Activated CD8-positive, alpha-beta memory T cell treated with anti-CD3 and anti-CD28 coated beads, Interleukin-2, amount 10 ng/mL, durations not matched to agents 7 days and 5 days (primary cell): ENCODE measurements at places on chromosomes 2 and 18. TPM values are rescaled to one million over a fixed set of nuclear protein-coding genes. Genes with fewer than 3 reads are reported as not detected.

DNA sequence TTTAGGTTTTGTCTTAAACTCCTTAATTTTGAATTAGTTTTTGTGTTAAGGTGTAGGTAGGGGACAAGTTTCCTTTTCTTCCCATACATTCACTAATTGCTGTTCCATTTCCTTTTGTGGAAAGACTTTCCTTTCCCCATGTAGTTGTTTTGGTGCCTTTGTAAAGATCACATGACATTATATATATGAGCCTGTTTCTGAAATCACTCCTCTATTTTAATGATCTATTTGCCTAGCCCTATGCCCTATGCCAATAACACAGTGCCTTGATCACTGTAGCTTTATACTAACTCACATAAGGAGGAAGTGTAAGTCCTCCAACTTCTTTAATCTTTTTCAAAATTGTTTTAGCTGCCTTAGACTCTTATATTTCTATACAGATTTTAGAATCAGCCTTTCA, 211.9 kb downstream of the PPP1R1C start:
- H3K36me3 ChIP-seq, result no peaks in the 10 kb centered on the region
- H3K27me3 ChIP-seq, result no peaks in the 10 kb centered on the region
- no peaks in the 10 kb centered on the region for H3K4me1 ChIP-seq
- no peak overlapping the region for H3K27ac ChIP-seq

DNA sequence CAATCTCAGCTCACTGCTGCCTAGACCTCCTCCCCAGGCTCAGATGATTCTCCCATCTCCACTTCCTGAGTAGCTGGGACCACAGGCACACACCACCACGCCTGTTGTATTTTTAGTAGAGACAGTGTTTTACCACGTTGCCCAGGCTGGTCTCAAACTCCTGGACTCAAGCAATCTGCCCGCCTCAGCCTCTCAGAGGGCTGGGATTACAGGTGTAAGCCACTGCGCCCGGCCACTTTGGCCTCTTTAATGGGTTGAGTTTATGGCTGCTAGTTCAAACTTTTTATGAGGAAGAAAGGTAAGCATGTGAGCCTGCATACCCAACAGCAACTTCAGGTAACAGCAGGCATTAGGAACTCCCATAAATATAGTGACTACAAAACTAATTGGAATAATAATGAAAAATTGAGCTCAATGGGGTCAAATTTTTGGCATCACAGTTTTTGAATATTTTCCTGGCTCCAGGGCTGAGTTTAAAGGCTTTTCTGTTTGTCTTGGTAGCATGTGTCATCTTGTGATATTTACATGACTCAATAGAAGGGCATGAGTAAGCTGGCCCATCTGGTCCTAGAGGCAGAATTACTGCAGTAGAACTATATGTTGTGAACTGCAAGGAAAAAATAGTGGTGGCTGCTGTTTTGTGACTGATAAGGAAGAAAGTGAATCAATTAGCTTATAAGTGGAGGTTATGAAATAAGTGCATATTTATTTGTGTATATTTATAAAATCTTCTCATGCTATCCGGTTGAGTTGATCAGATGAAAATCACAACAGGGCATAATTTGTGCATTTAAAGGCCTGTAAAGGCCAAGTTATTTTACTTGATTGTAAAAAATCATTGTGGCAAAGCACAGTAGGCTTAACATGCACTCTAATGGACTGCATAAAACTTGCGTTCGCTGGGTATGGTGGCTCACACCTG, 24.8 kb downstream of the GALM start:
- H3K4me1 ChIP-seq, result peaks cover 64% of the 10 kb centered on the region
- no peak overlapping the region for H3K4me3 ChIP-seq
- no peak for DNase-seq
- H3K27me3 ChIP-seq, result no peaks in the 10 kb centered on the region
- peaks cover 69% of the 10 kb centered on the region for H3K36me3 ChIP-seq

GRCh38 chr2:176126929-176127773, 2.4 kb upstream of the HOXD8 start:
- H3K36me3 ChIP-seq, result peaks cover 4% of the 10 kb centered on the region
- DNase-seq, result peak; percentile 68
- H3K4me3 ChIP-seq, result no peak overlapping the region
- H3K27me3 ChIP-seq, result peaks cover 84% of the 10 kb centered on the region

GRCh38 chr2:159996792-159997546, 65.4 kb downstream of the PLA2R1 start:
- H3K27me3 ChIP-seq, result peaks cover 44% of the 10 kb centered on the region
- no peaks in the 10 kb centered on the region for H3K36me3 ChIP-seq
- H3K27ac ChIP-seq, result no peak overlapping the region

Gene METAP1D
- 3.9 TPM for total RNA-seq

DNA sequence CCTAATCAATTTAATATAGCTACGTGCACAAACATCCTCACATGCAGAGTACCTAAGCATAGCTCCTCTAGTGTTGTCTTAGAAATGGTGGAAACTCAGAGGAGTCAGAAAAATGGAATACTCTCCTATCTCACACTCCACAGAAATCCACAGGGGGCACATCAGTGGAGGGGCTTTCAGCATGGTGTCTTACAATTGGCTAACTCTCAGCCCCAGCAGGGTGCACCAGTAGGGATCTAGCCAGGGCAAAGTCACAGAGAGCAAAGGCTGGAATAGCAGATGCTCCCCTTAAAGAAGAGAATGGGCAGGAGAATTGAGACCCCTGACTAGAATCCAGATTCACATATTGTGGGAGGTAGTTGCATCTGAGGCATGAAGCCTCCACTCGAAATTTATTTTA, 135.7 kb downstream of the MAIP1 start:
- H3K27ac ChIP-seq, result no peak overlapping the region
- H3K27me3 ChIP-seq, result peaks cover 28% of the 10 kb centered on the region
- DNase-seq, result no peak
- no peaks in the 10 kb centered on the region for H3K4me1 ChIP-seq

DNA sequence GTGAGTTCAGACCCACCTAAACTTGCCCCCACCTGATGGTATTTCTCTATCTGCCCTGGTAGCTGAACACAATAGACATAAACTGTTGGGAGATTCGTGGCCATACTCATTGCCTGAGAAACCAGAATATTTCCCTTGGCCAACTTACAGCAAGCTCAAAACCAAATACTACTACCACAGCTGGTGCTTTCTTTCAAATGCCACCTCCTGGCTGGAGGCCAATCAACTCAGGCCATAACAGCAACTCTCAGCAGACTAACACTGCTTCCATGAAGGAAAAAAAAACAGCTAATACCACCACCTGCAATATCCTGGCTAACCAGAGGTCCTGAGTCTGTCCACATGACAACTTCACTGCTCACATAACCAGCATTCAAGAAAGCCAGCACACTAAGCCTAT, 373.1 kb downstream of the CMPK2 start:
- H3K4me1 ChIP-seq, result no peaks in the 10 kb centered on the region
- H3K27ac ChIP-seq, result no peak overlapping the region
- H3K36me3 ChIP-seq, result no peaks in the 10 kb centered on the region

DNA sequence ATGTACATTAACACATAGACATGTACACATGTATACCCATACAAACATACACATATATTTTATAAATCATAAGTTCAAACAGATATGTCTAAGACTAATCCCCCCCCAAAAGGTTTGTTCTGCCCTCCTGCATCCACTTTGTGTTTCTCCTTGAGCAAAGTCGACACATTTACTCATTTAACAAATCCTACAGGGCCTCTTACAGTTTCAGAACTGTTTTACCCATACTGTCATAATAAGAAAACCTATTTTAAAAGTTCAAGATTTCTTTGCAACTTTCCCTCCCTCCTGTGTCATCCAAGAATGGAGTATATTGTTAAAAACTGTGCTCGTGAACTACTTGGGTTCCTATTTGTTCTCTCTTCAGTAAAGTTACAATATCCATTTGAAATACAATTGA, 166.7 kb downstream of the L3MBTL4 start:
- H3K27me3 ChIP-seq, result no peaks in the 10 kb centered on the region
- no peak for DNase-seq
- H3K4me1 ChIP-seq, result no peaks in the 10 kb centered on the region
- H3K4me3 ChIP-seq, result no peak overlapping the region

DNA sequence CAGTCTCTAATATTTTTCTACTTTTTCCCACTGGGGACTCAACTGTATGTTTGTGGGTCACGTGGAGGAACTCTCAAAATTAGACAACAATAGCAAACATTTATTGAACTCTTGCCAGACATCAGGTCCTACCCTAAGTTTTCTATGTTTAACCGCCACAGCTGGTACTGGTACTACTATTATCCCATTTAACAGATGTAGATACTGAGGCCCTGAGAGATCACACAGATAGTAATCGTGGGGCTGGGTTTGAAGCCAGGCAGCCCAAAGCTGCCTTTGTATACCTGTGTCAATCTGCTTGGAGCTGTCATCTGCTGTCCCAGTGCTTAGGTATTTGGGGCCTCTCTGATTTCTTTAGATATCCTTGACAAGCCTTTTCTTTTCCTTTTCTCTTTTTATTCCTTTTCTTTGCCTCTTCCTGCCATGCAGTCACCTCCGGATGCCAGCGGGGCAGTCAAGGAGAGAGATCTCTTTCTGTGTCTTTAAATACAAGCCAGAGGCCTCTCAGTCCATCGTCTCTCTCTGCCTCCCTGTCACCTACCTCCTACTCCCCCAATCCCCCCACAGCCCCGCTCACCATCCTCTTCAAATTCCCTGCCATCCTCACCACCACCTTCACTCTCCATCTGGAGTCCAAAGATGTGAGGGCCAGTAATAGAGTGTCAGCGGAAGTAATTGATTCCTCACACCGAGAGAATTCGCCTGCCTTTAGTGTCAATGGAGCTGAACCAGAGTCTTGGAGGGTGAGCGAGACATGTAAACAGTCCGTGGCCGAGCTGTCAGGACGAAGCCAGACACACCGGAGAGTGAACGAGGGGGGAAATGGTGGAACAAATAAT, 23.4 kb downstream of the NRP2 start:
- no peak for DNase-seq
- no peak overlapping the region for H3K4me3 ChIP-seq
- peaks cover 9% of the 10 kb centered on the region for H3K4me1 ChIP-seq
- H3K27me3 ChIP-seq, result no peaks in the 10 kb centered on the region
- no peak overlapping the region for H3K27ac ChIP-seq

DNA sequence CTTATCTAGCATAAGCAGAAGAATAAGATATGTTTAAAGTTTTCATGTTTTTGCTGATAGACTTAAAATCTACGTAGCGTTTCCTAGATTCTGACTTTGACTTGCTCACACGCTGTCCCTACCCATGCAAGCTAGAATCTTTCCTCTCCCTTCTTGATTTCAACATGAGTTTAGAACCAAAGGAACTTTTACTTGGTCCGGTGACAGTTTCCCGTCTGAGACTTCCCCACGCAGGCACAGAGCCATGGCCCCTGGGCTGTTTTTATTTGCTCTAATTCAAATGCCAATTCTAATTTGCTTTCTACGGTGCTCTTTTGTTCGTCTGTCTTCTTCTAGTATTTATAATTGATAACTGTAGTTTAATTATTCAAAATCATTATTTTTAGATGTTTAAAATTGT, 467.7 kb downstream of the PARD3B start:
- no peak overlapping the region for H3K4me3 ChIP-seq
- no peaks in the 10 kb centered on the region for H3K4me1 ChIP-seq
- H3K27ac ChIP-seq, result no peak overlapping the region
- no peak for DNase-seq

- H3K4me3 ChIP-seq, result no peak overlapping the region
- peaks cover 48% of the 10 kb centered on the region for H3K4me1 ChIP-seq
- H3K27ac ChIP-seq, result no peak overlapping the region
- no peaks in the 10 kb centered on the region for H3K27me3 ChIP-seq
Measured at GRCh38 chr2:36960005-36960675, 6.2 kb downstream of the STRN start.

DNA sequence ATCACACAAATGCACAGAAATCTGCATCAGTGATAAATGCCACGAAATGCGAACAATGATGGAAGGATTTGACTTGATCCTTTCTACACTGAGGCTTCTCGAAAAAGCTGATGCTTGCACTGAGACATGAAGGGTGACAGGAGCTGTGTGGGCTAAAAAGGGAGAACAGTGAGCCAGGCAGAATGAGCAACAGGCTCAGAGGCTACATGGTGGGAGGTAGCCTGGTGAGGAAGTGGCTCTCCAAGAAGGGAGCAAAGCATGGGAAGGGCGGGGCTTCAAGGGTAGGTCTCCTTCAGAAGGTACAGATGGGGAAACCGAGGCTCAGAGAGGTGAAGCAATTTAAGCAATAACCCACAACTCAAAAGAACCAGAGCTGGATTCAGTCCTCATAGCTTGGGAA, 82.4 kb downstream of the TRIM43 start:
- no peak for DNase-seq
- H3K27me3 ChIP-seq, result peaks cover 13% of the 10 kb centered on the region
- H3K4me3 ChIP-seq, result no peak overlapping the region
- H3K27ac ChIP-seq, result no peak overlapping the region
- no peaks in the 10 kb centered on the region for H3K36me3 ChIP-seq
- no peaks in the 10 kb centered on the region for H3K4me1 ChIP-seq

Gene STON1
- 2.4 TPM for total RNA-seq
